ENCODE measurements at places on chromosomes 6 and 20.

DNA sequence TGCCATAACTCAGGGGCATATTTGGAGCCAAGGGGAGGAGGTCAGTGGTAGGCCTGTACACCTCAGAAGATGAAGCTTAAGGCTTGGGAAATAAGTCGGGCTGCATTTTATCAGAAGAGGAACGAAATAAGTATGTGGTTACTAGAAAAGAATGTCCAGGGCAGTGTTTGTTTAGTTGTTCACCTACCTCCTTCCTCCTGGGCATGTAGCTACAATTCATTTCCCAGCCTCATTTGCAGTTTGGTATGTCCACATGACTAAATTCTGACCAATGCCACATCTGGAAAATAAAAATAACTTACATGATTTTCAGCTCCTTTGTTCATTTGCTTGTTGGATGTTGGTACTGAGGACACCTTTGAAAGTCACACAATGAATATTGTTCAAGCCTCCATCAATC lies 294.5 kb upstream of the RGS17 start:
- DNase-seq: no peak

DNA sequence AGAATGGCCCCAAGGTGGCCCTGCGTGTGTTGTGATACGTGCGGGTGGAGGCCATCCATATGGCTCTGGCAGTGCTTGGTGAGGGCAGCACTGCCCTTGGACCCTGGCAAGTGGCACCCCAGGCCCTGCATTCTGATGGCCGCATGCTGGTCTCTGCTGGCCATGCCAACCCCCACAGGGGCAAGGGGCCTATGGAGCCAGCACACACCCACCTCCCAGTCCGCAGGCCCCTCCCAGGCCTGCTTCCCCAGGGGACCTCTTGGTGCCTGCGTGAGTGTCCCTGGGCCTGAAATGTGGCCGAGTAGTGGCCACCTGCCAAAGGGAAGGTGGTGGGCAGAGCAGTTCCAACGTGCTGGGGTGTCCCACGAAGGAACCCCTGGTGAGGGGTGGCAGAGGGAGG lies 17.6 kb downstream of the NQO2 start:
- no peak for DNase-seq

- no peak for DNase-seq
Measured at GRCh38 chr6:107660839-107661238, 163.3 kb downstream of the SCML4 start.

DNA sequence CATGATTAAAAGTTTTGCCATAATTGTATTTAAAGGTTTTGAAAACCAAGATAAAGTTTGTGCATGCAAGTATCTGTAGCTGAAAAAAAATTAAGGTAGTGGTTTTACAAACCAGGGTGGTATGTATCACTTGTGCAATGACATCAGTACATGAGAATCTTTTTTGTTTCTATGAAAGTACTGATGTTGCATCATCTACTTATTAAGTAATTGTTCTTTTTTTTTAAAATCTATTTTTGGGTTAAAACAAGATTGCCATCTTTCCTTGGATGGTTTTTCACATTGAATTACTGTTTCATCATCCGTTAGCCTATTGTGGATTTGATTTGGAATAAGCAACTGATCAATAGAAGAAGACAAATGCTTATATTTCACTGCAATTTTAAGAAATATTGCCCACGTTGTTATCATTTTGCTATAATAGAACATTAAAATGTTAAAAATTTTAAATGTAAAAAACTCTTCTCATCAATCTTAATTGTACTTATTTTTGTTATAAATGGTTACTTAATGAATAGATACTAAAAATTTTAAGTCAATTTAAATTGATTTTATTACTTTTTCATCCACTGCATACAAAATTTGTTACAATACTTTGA lies 39.8 kb upstream of the TAGAP start:
- peak; percentile 74 for DNase-seq

DNA sequence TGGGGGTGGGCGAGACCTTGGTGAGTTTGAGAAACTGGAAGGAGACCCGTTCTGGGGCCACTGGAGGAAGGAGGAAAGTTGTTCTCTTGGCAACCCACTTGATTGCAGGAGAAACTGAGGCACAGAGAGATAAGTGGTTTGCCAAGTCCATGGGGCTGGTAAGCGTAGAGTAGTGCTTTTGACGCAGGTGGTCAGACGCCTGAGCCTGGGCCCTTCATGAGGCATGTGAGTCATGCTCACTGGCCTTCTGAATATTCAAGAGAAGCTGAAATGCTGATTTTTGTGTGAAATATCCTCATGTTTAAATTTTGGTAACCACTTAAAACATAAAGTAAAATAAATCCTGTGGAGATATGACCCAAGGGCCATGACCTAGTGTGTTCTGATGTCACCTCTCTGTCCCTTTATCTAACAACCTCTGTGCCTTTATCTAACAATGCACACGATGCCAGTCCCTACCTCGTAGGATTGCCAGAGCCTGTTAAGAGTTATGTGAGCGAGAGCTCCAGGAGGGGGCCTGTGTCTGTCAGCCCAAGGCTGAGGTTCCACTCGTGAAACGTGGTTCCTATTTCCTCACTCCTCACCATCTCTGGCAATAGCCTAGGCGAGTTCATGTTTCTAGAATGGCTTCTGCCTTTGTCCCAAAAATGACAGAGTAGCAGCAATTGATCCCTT lies 32.8 kb upstream of the PMEPA1 start:
- peak; percentile 37 for DNase-seq

DNA sequence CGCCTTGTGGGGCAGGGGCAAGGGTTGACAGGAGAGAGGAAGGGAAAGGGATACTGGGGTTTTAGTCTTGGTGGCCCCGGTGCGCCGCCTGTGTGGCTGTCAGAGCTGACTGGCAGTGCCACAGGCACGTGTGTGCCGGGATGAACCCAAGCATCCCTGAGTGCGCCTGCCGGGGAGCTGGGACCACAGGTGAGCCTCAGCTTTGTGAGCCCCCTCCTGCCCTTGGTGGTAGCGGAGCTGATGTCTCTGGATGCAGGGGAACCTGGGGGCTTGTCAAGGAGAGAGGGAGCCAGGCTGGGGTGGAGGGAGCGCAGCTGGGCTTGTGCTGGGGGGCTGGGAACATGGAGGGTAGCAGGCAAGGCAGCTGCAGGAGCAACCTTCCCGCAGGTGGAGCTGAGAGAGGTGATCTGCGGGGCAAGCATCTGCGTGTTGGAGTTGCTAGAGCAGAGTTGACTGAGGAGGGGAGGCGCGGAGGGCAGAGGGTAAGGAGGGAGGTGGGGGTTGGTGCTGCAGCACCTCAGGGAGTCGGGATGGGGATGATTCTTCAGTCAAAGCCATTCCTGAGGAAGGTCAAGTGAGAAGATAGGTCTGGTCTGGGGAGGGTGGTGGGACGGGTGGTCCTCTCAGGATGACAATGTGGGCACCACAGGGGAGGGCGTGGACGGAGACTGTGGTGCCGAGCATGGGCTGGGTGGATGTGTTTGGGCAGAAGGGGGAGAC lies 28.1 kb downstream of the PYGB start:
- DNase-seq: no peak

DNA sequence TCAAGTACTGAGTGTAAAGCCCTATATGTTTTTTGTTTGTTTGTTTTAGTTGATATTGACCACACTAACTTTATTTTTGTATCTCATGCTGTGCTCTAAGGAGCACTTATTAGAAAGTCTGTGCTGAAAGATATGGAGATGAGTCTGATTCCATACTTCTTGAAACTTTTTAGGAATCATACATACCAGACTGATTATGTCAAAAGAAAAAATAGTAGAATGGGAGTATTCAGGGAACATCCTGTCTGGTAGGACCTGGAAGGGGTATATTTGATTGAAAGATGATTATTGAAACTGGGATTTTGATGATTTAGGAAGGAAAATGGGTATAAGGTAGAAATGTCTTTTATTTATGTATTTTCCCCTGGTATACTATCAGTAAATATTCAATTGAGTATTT lies 111.4 kb downstream of the QKI start:
- no peak for DNase-seq

DNA sequence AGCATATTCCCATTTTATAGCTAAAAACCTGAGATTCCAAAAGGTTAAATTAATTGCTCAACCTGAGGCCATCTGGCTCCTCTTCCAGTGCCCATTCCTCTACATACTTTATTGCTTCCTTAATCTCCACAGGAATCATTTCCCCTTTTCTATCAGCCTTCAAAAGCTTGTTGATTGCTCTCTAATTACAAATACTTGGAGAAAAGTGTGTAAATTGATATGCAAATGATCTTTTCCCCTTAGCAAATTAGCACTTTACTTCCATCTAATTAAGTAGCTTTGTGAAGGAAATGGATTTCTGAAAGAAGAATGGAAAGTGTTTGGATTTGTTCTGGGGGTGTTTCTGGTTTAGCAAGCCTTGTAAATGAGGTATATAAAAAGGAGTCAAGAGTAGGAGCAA lies 323.3 kb downstream of the GRIK2 start:
- no peak for DNase-seq

DNA sequence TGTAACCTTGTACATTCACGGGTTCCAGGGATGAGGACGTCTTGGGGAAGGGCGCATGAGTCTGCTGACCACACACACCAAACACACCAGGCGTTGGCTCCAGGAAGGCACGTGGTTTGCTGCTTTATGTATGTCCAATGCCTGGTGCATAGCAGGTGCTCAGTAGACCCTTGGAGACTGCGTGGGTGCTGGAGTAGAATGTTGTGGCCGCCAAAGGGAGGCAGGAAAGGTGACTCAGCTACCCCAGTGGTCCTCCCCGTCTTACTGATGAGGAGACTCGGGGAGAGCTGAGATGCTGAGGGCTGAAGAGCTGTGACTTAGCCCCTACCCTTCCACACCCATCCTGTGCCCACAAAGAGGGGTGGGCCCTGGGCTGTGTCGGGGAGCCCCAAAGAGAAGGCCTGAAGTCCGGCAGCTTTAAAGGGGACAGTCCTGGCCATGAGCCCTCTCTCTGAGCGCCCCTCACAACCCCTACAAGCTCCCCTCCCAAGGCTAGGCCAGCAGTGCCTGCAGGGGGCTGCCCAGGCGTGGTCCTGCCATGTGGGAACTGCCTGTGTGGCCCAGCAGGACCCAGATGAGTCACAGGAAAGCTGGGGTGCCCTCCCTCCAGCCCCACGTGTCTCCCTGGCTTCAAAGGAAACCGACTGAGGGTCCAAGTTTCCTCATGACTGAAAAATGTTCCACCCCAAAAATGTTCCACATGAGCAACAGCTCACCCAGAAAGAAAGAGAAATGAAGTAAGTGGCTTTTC lies 28.0 kb upstream of the PTGIS start:
- no peak for DNase-seq

DNA sequence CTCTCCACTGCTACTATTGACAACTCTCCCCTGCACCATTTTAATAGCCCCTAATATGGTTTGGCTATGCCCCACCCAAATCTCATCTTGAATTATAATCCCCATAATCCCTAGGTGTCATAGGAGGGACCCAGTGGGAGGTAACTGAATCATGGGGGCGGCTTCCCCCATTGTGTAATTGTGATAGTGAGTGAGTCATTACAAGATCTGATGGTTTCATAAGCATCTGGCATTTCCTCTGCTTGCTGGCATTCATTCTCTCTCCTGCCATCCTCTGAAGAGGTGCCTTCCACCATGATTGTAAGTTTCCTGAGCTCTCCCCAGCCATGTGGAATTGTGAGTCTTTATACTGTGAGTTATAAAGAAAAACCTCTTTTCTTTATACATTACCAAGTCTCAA lies 74.1 kb upstream of the TCF21 start:
- DNase-seq: no peak

DNA sequence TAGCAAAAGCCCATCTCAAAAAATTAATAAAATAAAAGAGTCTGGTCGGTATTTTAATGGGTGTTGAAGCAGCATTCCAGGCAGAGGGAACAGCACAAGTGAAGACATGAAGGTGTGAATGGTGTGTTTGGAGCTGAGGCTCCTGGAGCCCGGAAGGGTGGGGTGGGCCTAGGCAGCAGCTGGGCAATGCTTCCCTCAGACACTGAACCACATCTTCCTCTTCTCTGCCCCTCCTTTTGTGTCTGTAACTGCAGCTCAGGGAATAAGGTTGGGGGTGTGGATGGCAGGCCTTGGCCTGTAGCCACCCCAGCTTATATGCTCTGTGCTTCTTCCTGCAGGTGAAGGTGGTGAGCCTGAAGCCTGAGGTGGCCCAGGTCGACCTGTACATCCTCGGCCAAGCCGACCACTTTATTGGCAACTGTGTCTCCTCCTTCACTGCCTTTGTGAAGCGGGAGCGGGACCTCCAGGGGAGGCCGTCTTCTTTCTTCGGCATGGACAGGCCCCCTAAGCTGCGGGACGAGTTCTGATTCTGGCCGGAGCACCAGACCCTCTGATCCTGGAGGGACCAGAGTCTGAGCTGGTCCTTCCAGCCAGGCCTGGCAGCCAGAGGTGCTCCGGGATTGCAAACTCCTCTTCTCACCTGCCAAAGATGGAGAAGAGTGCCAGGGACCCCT lies 26.6 kb downstream of the POFUT1 start:
- DNase-seq: peak; percentile 47

GRCh38 chr6:68160348-68160747 lies 474.7 kb upstream of the ADGRB3 start:
- no peak for DNase-seq

DNA sequence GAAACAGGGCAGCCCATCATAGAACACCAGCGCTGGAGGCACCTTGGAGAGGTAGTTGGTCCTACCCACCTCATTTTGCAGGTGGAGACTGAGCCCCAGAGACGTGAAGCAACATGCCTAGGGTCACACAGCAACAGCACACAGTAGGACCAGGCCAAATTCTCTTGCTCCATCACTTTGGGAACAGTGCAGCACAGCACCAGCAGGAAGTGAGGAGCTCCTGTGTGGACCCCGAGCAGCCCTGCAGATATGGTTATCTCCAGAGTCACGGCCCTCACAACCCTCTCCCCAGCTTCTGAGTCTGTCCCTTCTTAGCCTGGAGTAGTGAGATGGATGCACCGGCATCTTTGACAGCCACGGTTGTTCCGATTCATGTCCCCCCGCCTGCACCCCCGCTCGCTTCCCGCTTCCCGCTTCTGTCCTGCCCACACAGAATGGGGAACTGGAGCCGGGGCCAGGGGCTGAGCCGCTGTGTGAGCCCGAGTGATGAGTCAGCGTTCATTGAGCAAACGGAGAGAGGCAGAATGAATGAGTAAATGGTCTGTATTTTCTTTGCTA lies 72.6 kb upstream of the DUSP22 start:
- DNase-seq: peak; percentile 88

- DNase-seq: peak; percentile 36
Measured at GRCh38 chr6:8731874-8732273, 296.5 kb upstream of the SLC35B3 start.

DNA sequence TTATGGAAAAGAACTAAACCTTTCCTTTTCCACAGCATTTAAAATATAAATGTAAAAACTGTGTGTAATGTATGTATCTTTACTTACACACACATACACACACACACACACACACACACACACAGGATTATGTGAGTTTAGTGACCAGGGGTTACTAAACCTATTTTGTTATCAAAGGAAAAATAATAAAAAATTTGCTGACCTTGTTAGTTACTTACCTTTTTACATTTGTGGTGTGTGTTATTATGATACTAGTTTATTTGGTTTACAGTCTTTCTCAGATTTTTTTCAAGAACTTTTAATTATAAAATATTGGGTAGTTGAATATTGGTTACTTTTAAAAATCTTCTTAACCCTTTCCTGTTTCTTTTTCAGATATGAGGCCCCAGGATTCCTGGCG lies 15.7 kb downstream of the NKX2-4 start:
- no peak for DNase-seq

GRCh38 chr6:67541586-67541985 lies 1093.5 kb upstream of the ADGRB3 start:
- DNase-seq: no peak
